Choroid plexus epithelial cell (primary cell): ENCODE measurements at places on chromosomes 1 and 21.
A peak's percentile ranks its signal among the peaks of the same experiment; 100 is the strongest.

DNA sequence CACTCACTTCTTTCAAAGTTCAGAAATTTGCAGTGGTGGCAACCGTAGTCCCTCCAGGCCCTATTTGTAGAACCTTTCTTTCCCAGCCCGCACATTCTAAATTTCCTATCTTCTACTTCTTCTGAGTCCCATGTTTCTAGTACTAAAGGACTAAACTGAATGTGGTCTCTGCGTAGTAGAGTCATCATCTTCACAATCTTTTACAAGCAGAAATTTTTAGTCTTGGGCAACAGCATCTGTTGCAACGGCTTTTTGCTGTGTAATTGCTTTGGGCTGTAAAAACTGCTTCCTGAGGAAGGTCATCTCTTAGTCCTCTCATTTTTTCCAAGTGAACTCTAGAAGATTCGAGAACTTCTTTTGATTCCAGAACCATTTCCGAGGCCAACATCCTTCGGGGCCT is 23.9 kb downstream of the VAV3 start:
- DNase-seq, result peak; percentile 62

GRCh38 chr1:178399177-178399728 is 97.5 kb downstream of the CLEC20A start:
- DNase-seq, result no peak

GRCh38 chr1:248853663-248854375 is 5.1 kb downstream of the ZNF692 start:
- no peak for DNase-seq

DNA sequence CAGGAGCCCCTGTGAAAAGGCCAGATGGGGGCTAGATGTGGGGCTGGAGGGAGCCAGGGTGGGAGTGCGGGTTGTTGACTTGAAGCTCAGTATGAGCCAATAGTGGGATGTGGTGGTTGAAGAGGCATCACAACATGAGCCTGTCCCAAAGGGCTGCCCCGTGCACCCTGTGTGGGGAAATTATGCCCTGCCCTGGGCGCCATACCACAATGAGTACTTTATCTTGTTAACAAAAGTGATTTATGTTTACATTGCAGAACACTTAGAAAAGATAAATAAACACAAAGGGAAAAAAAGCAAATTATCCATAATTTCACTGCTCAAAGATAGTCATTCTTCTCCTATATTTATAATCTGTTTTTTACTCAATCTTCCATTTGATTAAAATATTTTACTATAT is 1.6 kb upstream of the NFASC start:
- no peak for DNase-seq

DNA sequence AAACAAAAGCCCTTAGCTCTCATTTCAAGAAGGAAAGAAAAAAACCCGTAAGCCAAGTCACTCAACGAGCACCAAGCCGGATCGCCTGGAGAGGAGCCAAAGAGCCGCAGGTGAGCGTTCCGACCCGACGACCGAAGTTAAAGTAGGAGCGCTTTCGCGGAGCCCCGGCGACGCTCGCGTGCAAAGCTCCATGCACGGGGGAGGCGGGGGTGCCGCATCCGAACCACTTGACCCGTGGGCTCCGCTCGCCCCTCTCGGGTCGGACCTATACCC is 382 bp downstream of the GPBP1L1 start:
- peak; percentile 26 for DNase-seq

DNA sequence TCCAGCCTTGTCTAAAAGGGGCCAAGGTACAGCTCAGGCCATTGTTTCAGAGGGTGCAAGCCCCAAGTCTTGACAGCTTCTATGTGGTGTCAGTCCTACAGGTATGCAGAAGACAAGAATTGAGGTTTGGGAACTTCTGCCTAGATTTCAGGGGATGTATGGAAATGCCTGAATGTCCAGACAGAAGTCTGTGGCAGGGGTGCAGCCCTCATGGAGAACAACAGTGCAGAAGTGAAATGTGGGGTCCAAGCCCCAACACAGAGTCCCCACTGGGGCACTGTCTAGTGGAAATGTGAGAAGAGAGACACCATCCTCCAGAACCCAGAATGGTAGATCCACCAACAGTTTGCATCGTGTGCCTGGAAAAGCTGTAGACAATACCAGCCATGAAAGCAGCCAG is 400.3 kb upstream of the CAMK1G start:
- DNase-seq, result no peak

DNA sequence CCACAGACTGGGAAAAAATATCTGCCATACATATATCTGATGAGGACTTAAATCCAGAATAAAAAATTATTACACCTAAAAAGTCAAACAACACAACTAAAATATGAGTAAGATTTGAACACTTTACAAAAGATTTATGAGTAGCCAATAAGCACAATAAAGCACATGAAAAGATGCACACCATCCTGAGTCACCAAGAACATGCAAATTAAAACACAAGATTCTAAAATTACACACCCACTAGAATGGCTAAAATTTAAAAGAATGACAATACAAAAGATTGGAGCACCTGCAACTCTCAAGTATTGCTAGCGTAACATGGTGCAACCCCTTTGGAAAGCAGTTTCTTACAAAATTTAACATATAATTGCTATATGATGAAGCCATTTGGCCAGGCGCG is 30.9 kb downstream of the DENND2C start:
- DNase-seq, result no peak

DNA sequence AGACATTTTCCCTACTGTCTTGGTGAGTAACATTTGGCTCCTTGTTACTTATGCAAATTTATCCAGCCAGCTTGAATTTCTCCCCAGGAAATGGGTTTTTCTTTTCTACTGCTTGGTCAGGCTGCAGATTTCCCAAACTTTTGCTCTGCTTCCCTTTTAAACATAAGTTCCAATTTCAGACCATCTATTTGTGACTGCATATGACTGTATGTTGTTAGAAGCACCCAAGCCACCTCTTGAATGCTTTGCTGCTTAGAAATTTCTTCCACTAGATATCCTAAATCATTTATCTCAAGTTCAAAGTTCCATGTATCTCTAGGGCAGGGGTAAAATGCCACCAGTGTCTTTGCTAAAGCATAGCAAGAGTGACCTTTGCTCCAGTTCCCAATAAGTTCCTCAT is 32.3 kb upstream of the CITED4 start:
- no peak for DNase-seq

- no peak for DNase-seq
Observed at GRCh38 chr1:9349331-9349851, 56.7 kb downstream of the SPSB1 start.

- DNase-seq, result no peak
Observed at GRCh38 chr21:44548922-44549321, 2.4 kb downstream of the KRTAP10-2 start.

DNA sequence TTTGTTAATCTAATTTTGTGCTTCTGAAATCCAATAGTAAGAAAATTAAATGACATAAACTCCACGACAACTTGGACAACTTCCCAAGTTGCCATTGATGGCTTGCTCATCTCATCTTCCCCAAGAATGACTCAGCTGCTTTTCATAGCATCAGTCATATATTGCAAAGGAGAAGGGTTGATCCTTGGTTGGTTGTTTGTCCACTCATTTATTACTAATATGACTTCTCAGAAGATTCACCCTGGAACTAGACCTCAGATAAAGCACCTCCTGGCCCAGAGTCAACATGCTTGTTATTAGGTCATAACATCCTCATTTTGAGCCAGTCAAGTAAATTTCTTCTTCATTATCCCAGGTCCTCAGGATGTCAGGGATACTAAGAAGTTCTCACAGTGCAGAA is 2.3 kb upstream of the LCE3D start:
- no peak for DNase-seq

- DNase-seq, result no peak
Observed at GRCh38 chr1:73576083-73576482, 621.9 kb downstream of the LRRIQ3 start.

- DNase-seq, result no peak
Observed at GRCh38 chr1:29964718-29965533, 728.6 kb downstream of the PTPRU start.

GRCh38 chr1:181073638-181074037 is 14.9 kb upstream of the IER5 start:
- peak; percentile 89 for DNase-seq

GRCh38 chr1:198848206-198848605 is 209.4 kb downstream of the PTPRC start:
- peak; percentile 44 for DNase-seq

- DNase-seq, result no peak
Observed at GRCh38 chr21:45370575-45370974, 34.4 kb upstream of the COL18A1 start.

- DNase-seq, result peak; percentile 36
Observed at GRCh38 chr21:21463456-21463855, 465.2 kb downstream of the NCAM2 start.

DNA sequence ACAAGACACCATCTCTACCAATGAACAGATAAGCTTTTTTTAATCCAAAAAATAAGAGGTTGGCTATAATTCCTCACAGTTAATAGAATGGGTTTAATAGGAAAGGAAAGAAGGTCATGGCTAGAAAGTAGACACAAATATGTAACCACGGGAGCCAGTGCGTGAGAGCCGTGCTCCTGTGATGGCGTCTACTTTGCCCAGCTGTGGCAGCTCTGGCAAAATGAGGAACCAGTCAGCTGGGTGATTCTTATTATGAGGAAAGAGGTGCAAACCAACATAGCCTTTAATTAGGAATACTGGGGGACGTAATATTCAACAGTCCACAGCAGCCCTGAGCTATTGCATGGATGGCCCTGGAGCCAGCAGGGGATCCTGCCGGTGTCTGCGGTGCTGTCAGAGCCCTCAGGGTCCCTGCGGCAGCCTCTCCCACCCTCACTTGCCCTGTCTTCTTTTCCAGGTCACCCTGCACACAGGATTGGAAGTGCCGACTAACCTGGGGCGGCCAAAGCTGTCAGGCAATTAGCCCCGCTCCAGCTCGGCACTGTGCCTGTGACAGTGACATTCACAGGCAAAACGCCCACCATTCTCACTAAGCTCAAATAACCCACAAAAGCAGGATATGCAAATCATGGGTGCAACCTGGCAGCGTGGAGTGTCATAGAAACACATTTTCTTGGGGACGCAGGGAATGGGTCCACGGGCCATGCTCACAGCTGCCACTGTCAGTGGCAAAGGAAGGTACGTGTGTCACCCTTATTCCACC is 25.9 kb upstream of the GNPAT start:
- no peak for DNase-seq

DNA sequence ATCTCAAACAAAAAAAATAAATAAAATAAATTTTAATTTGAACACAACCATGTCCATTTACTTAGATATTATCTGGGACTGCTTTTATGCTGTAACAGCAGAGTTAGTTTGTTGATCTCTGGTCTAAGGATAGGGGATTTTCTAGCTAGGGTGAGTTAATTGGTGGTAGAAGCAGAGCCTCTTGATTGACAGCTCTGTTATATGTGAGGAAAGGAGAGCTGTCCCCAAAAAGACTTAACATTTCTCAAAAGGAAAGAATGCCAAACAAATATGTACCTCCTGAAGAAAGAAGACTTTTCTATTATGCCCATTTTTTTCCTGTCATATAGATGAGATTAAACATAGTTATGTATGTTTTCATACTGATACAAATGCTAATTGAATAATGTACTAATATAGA is 37.8 kb downstream of the MAN1A2 start:
- no peak for DNase-seq

DNA sequence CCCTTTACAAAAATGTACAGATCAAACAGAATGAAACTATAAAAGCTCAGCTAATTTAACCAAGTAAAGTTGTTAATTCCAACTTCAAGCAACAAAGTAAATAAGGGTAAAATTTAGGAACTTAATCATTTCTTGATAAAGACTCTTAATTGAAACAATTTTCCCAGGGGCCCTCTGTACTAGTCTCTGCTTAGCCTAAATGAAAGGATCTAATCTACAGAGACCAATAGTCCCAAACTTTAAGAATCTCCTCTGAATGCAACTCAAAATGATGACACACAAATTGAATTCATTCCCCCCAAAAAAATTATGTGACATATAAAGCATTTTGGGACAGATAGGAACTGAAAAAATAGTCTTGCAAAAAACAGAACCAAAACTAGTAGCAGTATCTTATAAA is 16.6 kb downstream of the EYA3 start:
- no peak for DNase-seq

GRCh38 chr1:46529031-46529630 is 22.3 kb downstream of the KNCN start:
- no peak for DNase-seq

- no peak for DNase-seq
Observed at GRCh38 chr1:154324241-154324640, 1.1 kb upstream of the ATP8B2 start.

DNA sequence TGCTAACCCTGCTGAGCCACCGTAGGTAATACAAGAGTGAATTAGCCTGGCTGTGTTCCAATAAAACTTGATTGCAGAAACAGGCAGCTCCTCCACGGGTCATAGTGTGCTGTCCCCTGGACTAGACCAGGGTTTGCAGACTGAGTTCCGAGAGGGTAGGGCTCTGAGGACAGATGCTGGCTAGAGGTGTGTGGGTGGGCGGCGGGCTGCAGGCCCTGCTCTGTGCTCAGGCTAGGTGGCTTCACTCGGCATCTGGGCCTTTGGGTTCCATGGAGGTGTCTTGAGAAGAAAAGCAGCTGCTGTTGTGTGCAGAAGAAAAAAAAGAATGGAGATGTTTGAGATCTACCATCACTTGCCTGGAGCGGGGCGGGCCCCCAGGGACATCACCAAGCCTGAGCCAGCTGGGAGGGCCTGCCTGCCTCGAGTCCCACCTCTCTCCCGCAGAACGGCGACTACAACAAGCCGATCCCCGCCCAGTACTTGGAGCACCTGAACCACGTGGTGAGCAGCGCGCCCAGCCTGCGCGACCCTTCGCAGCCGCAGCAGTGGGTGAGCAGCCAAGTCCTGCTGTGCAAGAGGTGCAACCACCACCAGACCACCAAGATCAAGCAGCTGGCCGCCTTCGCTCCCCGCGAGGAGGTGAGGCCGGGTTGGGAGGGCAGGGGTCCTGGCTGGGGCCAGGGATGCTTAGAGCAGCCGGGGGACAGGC is 7.9 kb downstream of the TMEM201 start:
- DNase-seq, result peak; percentile 34

DNA sequence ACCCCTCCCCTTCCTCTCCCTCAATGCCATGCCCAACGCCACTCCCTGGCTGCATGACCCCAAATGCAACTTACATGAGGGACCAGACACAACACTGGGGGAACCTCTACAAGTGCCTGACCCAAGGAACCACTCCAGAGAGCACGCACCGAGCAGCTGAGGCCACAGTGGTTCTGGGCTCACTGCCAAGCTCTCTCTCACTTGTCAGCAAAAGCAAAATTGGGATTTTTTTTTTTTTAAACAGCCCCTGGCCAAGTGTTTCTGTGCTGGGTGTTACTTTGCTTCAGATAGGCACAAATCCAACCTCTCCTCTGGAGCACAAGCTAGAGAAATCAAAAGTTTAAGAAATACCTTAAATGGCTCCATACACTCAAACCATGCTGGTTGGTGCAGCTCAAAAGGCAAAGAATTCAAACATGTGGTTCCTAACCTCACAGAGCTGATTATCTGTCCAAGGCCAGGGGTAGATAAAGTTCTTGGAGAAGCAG is 363.0 kb downstream of the SETD4 start:
- DNase-seq, result peak; percentile 80

DNA sequence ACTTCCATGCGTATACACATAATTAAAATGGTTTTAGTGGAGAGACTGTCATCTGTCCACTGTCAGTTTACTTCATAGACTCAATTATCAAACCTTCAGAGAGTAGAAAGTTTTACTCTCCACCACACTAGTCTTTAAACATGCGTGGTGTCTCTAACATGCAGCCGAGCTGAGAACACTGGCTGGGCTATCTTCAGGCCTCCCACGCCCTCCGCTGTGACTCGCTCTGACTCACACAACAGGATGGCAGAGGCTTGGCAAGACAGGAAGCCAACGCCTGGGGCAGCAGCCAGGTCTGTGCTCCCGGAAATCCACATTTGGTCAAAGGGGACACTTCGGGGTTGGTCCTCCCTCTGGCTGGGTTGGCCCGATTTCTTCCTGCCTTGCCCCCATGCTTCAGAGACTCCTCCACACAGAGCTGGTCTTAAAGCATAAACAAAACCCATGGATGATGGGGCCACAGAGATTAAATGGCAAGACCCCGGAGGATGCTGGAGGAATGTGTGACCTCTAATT is 22.7 kb upstream of the IFNGR2 start:
- peak; percentile 89 for DNase-seq
